ENCODE measurements at places on chromosomes 3 and 15.

GRCh38 chr3:123658118-123658851 lies 73.4 kb upstream of the HACD2 start:
- no peak for DNase-seq

- no peak for DNase-seq
Observed at GRCh38 chr15:45799508-45799907, 164.7 kb downstream of the SQOR start.

- DNase-seq, result no peak
Observed at GRCh38 chr3:74591342-74591741, 23.1 kb downstream of the CNTN3 start.

DNA sequence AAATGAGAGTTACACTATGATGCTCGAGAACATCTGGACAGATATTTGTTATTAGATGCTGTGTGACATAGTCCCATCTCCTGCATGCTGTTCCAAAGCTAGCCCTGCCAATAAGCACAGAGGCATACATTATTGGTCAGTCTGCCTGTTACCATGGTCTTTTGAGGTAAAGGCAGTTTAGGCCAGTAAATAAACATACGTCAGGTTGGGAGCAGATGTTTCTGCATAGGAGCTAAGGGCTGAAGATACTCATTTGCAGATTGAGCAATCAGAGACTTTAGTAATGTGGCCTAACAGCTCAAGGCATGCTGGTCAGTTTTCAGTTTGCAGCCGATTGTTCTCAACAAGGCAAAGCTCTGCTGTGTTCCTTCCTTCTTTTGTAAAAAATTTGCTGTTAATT lies 192.9 kb downstream of the ADAMTSL3 start:
- DNase-seq, result no peak

DNA sequence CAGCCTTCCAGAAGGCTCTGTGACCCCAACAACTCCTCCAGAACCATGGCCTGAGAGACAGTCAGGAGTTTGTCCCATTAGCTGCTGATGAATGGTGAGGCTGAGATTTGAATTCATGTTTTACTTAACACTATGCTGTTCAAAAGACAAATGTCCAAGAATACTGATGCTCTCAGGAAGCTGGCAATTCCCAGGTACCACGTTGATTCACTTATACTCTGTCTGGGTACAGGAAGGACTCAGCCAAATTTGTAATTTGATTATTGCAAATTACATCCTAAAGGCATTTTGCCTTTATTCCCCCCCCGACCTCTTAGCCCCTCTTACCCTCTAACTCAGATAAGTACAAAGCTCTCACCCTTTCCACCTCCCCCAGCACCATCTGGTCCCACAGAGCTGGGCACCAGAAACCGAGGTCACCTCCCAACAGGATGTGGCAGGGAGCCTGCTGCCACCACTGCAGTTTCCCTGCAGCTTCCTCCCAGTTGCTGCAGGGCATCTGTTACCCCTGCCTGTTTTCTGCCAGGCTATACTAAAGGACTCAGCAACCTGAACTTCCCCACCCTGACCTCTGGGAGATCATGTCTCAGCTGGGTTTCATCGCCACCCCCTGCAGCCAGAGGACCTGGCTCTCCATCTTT lies 33.6 kb downstream of the EAF1 start:
- DNase-seq, result no peak

DNA sequence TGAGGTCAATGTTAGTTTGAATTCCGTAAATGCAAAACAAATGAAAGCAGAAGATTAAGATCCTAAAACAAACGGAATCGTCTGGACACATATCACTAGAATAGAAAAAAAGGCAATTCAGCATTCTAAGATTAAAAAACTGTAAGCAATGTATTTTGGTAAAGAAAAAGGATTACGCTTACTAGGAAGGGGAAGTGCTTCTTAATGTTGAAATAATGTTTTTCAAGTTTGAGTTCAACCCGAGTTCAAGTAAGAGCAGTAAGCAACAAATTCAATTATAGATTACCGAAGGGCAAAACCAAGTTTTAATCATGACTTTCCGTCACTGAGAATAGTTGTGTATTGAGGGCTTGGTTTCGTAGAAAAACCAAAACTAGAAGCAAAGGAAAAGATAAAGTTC lies 637 bp downstream of the CIP2A start:
- no peak for DNase-seq

DNA sequence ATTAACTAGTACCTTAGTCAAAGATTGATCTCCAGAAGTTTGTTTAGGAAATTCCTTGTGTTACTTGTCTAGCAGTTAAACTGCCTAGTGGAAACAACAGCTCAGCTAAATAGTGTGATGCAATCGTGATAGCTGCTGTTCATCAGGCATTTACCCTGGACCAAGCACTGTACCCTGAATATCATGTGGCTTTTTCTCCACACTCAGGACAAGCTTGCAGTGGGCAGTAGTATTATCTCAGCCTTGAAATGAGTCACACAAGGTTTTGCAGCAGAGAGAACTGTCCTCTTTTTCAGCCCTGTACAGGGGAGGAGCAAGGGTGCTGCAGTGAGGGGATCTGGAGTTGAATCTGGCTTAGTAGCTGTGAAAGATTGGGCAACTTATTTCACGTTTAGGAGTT lies 208.4 kb downstream of the TP63 start:
- no peak for DNase-seq

DNA sequence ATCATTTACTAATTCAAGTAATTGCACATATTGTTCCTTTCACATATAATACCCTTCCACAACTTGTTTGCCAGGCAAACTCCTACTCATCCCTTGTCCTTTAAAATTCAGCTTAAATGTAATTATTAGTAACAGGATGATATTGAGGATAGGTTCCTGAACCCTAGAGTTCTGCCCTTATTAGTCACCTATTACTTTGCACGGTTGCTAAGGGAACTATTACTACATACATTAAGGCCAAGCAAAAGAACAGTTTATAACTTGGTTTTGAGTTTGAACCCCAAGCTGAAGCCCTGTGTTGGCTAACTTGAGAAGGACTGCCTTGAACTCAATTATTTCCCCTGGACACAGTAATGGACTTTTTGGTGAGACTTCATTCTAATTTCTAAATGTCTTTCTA lies 529.7 kb downstream of the IGSF11 start:
- no peak for DNase-seq

DNA sequence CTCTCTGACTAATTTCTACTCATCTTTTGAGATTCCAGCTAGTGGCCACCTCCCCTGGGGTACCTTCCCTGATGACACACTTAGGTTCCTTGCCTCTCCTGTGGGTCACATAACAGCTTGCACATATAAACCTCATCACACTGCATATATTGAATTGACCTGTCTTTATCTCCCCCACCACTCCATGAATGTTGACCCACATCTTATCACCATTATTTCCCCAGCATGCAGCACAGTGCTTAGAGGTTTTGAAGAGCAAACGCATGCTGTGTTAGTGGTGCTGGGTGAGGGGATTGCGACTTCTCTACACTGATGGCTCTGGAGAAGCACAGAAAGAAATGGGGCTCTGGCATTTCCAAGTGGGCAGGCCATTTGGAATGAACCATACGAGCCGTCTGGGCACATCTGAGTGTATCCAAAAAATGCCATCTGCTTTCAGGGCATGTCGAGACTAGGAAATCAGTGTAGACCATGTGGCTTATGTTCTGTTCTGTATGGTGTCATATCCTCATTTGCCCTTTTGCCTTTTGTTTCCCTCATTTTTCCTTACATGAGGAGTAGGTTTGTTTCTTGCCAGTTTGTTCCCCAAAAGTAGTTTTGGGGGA lies 333.2 kb upstream of the TRIM42 start:
- no peak for DNase-seq

DNA sequence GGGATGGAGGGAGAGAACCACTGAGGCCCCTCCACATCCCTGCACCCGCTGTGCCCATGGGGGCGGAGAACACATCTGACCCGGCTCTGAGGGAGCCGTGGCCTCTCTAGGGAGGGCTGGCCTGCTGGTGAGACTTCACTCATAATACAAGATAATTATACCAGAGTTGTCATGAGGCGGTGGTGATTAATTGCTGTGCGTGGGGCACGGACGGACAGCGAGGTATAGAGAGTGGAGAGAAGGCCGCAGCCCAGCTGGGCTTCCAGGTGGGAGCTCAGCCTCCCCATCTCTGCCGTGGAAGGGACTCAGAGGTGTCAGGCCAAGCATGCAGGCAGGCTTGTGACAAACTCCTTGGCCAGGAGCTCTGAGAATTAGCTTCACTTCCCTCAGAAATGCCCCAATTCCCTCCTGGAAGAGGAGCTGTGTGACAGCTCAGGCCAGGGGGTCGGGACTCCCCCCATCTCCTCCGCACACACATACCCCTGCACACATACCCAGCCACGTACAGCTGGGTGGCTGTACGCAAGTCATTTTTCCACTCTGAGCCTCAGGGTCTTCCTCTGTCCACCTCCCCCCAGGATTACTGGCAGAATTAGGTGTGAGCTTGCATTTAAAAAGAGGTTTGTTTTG lies 6.0 kb upstream of the GATA2 start:
- DNase-seq, result peak; percentile 2

- no peak for DNase-seq
Observed at GRCh38 chr3:102195198-102195948, 239.4 kb upstream of the ZPLD1 start.

DNA sequence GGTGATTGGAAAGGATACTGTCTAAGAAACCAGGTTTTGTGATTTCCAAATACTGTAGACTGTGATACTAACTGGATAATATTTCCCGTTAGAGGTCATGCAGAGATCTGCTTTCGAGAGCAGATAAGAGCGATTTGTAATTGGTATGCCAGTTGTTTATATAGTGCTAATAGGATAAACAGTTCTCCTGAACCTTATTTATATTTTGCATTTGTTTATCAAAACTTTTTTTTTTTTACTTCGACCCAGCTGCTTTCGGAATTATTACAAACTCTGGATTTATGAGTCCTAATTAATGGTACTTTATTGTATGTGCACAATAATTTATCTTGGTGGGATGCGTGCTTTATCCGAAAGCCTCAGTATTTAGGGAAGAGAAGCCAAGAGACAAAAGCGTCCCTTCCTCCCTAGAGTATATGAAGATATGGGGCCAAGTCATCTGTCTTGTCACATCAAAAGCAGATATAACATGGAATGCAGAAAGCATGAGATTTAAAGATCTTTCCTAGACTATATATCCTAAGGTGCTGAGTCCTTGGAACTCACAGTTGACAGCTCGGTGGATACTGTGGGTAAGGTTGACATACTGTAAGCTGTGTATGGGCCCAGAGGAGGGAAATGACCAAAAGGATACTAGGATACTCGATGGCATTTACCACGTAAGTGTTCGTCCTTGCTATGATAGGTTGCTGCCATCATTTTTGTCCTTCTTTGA lies 62.2 kb downstream of the SMAD6 start:
- no peak for DNase-seq

- no peak for DNase-seq
Observed at GRCh38 chr3:126194713-126195305, 14.4 kb upstream of the ALDH1L1 start.

- DNase-seq, result peak; percentile 73
Observed at GRCh38 chr3:35744419-35744818, 105.1 kb downstream of the ARPP21 start.

- no peak for DNase-seq
Observed at GRCh38 chr3:66479532-66479947, 21.3 kb downstream of the LRIG1 start.

GRCh38 chr15:75808563-75808962 lies 34.7 kb upstream of the UBE2Q2 start:
- DNase-seq, result no peak

GRCh38 chr3:192801985-192802384 lies 74.6 kb upstream of the FGF12 start:
- DNase-seq, result no peak

DNA sequence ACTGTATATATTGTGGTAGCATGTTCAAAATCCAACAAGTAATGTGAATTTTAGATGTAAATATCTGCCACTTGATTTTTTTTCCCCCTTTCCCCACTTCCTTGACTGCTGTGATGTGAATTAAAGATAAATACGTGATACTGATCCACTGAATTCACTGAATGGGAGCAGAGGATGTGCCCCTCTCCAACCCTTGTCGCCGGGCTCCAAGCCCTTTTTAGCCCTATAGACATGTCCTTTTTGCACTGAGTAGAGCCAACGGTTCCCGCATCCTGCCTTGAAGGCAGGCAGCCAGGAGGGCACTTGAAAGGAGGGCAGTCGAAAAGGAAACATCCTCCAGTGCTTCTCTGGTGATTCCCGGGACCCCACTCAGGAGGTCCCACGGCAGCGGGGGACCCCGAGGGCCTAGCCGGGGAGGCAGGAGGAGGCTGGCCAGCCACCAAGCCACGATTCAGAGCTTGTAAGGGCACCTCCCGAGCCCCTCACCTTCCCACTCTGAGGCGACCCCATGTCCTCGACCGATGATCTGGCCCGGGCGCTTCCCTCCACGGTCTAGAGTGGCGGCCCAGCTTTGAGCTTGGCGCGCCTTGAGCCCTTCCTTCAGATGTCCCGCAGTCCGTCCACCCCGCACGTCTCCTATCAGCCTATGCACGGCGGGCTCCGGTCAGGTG lies 901 bp upstream of the MANF start:
- DNase-seq, result no peak

GRCh38 chr15:40146037-40146436 lies 14.8 kb upstream of the BUB1B start:
- no peak for DNase-seq

GRCh38 chr15:63134245-63134985 lies 12.8 kb downstream of the LACTB start:
- no peak for DNase-seq

- no peak for DNase-seq
Observed at GRCh38 chr3:128434524-128434923, 32.2 kb downstream of the DNAJB8 start.

DNA sequence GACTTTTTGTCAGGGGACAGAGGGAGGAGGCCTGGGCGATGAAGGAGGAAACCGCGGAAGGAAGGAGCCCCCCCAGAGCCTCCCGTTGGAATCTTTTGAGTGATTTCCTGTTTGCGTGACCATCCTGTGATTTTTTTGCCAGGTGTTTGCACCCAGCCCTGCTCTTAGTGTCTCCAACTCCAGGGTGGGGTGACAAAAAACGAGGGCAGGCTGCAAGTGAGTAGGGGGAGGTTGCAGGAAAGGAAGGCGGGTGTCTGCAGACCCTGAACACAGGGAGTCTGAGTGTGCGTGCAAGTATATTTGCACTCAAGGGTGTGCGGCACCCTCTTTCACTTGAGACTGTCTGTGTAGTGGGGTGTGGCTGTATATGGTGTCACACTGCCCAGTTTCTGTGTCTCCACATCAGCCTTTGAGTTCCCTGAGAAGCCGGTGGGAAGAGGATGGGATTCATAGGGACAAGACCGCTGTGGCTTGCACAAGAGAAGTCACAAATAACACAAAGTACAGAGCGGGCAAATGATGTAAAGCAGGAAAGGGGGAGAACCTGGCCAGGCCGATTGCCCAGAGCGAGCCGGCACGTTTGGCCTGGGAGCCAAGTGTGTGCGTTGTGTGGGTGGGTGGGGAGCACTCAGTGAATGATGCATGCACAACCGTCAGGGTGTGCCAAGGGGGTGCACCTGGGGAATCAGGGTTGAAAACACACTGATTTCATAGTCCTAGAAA lies 6.6 kb downstream of the ISLR2 start:
- peak; percentile 35 for DNase-seq

- no peak for DNase-seq
Observed at GRCh38 chr3:119434703-119435102, 28.7 kb downstream of the TMEM39A start.

GRCh38 chr15:52171807-52172206 lies 19.4 kb downstream of the GNB5 start:
- DNase-seq, result no peak
